ENCODE measurements at places on chromosomes 3 and 15.

DNA sequence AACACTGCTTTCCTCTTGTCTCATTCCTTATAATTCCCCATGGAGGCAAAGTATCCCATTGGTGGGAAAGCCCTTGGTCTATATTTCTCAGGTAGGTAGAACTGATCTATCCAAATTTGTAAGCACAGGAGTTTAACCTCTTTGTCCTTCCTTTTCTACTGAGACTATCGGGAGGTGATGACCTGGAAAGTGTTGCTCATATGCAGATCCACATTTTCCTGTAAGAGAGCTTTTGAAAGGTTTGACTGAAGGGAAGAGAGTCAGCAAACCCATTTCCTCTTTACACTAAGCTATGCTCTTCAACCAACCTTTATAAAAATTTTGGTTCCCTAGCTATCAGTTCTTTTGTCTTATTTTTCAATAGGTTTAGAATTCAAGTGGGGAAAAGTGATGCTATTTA is 200.7 kb downstream of the TIGIT start:
- DNase-seq = no peak

DNA sequence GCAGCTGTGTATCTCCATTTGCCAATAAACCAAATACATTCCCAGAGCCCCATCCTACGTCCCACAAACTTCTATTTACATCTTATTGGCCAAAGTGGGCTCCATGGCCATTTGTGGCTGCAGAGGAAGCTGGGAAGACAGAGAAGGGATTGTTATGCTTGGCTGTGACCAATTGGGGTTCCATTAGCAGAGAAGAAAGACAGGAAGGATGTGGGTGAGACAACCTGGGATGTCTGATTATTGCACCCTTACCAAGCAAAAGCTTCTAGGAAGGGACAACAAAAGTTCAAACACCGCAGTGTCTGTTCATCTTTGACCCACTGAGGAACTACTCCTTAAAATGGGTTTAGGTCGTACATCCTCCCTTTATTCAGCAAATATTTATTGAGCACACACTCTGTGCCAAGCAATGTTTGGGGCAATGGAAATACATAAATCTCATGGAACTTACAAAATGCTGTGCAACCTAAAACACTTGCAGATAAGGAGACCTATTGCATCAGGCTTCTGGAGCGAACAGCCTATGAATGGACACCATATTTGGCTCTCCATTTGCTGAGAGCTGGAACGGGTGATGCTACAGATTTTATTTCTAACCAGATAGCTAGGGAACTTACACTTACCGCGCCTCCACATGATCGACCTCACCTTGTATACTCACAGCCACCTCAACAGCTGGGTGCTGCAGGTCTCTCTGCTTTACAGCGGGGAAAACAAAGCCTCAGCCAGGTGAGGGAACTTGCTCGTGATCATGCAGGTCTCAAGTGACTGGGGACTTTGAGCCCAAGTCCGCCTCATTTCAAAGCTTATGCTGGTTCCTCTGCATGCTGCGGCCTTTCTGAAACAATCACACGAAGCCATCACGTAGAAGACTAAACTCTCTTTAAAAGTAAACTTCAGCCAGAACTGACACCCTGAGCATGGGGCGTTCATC is 21.4 kb upstream of the NR2E3 start:
- no peak for DNase-seq

- no peak for DNase-seq
Observed at GRCh38 chr3:157914882-157915281, 191.3 kb downstream of the SHOX2 start.

- DNase-seq = no peak
Observed at GRCh38 chr3:14130230-14130629, 5.4 kb downstream of the TMEM43 start.

DNA sequence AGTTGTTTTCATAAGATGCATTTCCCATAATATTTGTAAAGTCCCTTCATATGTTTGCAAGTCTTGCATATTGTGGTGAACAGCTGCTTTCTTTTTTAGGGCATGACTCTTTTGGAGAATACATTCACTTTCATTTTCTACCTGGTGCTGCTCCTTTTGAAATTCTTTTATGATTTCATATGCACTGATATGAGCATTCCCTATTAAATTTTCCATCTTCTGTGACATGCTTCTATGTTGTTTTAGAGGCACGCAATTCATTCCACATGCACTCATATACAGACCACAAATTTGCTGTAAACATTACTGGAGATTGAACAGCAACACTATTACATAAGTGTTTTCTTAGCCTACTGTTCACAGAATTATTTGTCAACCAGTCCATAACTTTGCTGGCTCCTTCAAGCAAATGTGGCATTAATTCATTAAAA is 92.8 kb upstream of the TNFSF10 start:
- no peak for DNase-seq

DNA sequence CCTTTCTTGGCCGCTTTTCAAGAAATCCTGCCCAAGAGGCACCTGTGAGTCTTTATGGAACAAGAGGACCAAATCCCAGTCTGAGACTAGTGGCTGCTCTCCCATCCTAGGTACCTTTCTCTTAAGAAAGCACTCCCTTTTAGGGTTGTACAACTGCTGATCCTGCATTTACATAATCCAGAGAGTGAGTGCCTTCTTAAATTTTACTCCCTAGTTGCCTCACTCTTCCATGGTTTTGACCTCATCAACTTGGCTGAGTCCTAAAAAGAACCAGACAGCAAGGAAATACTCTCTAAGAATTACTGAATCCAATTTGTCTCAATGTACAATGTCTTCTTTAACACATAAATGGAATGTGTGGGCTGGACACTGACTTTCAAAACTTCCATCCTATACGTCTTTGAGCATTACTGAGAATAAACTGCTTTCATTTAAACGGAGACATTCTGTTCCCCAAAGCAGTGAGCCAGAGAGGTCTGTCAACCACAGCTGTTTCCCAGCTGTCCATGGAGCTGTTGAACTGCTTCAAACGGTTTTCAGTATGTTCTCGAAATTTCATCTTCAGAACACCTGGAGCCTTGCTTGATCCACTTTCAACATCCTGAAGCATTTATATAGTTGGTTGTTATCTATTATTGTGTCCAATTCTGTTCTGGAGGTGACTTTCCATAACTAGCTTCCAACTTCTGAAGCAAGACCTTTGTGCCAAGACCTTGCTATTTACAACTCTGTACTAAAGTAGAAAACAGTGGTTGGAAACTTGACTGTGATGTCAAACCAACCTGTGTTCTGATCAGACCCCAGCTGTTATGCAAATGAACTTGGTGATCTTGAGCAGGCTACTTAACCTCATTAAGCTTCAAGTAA is 179.1 kb downstream of the SLC9A9 start:
- DNase-seq = no peak

DNA sequence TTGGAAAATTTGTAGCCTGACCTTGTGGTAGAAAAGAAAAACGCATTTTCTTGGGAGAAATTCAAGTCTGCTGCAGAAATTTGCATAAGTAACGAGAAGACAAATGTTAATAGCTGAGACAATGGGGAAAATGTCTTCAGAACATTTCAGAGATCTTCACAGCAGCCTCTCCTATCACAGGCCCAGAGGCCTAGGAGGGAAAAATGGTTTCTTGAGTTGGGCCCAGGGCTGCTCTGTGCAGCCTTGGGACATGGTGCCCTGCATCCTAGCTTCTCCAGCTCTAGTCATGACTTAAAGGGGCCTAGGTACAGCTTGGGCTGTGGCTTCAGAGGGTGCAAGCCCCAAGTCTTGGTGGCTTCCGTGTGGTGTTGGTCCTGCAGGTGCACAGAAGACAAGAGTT is 104.2 kb downstream of the ZNF621 start:
- no peak for DNase-seq

DNA sequence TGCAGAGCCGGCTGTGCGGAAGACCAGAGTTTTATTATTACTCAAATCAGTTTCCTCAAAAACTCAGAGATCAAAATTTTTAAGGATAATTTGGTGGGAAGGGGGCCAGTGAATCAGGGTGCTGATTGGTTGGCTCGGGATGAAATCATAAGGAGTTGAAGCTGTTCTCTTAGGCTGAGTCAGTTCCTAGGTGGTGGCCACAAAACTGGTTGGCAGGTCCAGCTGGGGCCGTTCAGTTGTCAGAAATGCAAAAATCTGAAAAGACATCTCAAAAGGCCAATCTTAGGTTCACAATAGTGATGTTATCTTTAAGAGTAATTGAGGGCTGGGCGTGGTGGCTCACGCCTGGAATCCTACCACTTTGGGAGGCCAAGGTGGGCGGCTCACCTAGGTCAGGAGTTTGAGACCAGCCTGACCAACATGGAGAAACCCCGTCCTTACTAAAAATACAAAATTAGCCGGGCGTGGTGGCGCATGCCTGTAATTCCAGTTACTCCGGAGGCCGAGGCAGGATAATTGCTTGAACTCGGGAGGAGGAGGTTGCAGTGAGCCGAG is 2.3 kb upstream of the ZNF589 start:
- DNase-seq = no peak

GRCh38 chr3:139006051-139006716 is at the start of gene PRR23A:
TSS of gene PRR23A (minus strand) at chr3:139006268. CDS start at chr3:139006268, 0 bp downstream.
- DNase-seq = no peak
